ENCODE measurements at places on chromosomes 12 and 14.

GRCh38 chr14:55482936-55483605 is 42.7 kb upstream of the TBPL2 start:
- DNase-seq = no peak

DNA sequence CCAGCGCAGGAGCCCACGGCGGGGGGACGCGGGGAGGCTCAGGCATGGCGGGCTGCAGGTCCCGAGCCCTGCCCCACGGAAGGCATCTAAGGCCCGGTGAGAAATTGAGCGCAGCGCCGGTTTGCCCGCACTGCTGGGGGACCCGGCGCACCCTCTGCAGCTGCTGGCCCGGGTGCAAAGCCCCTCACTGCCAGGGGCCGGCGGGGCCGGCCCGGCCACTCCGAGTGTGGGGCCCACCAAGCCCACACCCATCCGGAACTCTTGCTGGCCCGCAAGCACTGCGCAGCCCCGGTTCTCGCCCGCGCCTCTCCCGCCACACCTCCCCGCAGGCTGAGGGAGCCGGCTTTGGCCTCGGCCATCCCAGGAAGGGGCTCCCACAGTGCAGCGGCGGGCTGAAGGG is 8.5 kb upstream of the TSPAN8 start:
- DNase-seq = no peak

- no peak for DNase-seq
Observed at GRCh38 chr12:25252946-25253345, 2.2 kb upstream of the KRAS start.

GRCh38 chr12:124125203-124125871 is 152.3 kb downstream of the ZNF664 start:
- DNase-seq = no peak

DNA sequence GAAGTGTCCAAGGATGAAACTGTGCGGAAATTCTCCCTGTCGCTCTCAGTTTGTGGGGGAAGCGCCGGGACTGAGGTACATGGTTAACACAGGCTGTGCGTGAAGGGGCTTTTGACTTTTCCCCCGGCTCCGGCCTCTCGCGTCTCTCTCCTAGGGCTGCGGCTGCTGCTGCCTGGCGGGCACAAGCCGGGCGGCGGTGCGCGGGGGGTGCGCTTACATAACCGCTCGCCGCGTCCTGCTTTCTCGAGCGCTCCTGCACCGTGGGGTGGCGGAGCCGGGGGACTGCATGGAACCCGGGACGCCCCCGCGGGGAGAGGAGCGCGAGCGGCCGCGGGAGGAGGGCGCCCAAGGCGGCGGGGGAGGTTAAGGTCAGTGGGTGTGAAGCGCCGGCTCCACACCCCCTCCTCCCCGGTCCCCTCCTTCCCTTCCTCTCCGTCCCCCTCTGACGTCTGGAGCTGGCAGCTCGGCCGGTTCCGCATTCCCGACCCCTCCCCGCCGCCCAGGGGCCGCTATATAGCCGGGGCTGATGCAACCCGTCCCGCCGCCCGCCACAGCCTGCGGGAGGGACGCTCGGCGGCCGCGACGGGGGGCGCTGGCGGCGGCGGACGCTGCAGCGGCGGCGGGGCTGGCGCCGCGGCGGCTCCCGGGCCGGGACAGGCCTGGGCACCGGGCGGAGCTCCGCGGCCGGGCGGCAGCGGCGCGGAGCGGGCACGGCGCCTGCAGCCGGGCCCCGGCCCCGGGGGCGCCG is at the start of gene JDP2:
Gene JDP2 (plus strand): TSS at position 541 of the 748 bp plus-strand sequence. CDS start 9,899 bp downstream, outside the sequence.
- DNase-seq = peak; percentile 33

DNA sequence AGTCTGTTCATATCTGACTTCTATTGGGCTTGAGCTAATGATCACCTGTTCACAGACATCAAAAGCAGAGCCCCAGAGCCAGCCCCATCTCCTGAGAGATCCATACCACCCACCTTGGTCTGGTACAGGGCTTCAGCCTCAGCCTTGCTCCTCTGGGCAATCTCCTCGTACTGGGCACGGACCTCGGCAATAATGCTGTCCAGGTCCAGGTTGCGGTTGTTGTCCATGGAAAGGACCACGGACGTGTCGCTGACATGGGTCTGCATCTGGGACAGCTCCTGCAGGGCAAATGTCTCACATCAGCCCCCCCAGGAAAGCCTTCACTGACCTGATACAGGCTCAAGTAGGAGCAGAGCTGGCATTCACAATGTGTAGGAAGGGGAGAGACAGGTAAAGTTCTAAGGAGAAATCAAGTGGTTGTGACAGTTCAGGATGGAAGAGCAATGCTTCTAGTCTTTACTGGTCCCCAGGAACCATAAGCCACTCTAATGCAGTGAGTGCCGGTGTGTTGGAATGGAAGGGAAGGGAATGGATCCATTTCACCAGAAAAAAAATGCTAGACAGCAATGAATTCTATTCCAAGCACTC is 5.2 kb downstream of the KRT4 start:
- DNase-seq = no peak

DNA sequence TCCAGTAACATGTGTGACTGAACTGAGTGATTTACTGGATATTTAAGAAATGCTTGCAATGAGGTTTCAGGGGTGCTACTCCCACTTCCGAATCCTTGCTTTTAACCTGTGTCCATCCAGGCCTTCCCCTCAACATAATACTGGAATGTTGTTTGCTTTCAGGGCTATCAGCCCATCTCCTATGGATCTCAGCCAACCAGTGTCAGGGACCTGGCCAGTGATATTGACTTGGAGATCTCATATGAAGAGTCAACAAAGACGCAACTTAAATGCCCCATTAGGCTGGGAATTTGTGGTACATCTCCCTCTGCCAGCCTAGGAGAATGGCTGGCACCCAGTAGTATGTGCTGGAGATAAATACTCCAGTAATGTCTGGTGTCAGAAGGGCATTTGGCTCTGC is 889 bp upstream of the IFT43 start:
- DNase-seq = no peak

DNA sequence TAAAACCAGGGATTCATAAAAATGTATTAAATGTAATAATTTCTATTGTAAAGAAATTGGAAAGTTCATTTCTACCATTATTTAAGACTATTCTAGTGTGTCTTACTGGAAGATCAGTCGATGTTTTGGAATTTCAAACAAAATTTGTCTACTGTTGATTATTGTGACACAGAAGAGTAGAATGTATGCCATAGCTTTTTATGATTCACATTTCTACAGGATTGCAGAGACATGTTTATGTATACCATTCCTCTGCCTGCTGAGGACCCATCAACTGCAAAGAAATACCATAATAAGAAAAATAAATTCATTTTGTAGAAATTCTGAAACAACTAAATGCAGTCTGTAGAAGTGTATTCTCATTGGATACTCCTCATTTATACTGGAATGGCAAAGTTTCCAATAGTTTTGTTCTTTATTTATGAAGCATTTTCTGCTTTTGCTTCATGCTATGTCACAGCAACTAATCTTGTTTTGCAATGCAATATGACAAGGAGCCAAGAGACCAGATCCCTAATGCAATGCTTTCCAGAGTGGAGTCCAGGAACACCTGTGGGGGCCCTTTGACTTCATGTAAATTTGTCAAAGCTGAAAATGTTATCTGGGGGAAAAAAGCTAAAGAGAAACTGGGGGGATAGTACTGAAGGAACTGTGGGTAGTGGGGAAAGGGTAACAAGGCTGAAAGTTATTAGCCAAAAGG is 172.9 kb upstream of the LRIG3 start:
- DNase-seq = no peak

DNA sequence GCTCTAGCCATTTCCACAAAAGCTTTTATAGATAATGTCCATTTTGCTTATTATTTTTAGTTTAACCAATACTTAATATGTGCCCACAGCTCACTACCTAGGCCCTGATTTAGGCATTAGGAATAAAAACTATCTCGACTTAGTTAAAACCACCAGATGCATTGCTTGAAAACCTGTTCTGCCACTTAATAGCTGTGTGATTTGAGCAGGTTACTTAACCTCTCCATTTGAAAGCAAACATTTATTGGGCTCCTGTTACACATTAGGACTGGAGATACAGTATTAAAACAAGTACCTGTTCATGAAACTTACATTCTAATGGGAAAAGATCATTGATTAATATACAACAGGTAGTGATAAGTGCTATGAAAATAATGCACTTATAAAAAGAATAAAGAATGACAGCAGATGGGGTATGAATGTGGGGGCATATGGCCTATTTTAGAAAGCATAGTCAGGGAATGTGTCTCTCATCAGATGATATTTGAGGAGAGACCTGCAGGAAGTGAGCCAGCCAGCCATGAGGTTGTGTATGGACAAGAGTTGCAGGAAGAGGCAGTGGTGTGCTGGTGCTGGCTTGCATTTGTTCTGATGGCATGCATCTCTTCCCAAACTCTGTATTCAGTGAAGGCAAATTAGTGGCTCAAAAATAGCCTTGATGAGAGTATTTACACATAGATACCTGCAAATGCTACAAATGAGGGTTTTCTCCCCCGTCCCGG is 34.3 kb downstream of the NOPCHAP1 start:
- no peak for DNase-seq

- DNase-seq = no peak
Observed at GRCh38 chr12:6225630-6226001, 25.4 kb downstream of the CD9 start.

GRCh38 chr12:42571327-42572009 is 18.1 kb downstream of the PRICKLE1 start:
- DNase-seq = no peak

GRCh38 chr12:92471551-92471950 is 231.2 kb upstream of the PLEKHG7 start:
- no peak for DNase-seq

DNA sequence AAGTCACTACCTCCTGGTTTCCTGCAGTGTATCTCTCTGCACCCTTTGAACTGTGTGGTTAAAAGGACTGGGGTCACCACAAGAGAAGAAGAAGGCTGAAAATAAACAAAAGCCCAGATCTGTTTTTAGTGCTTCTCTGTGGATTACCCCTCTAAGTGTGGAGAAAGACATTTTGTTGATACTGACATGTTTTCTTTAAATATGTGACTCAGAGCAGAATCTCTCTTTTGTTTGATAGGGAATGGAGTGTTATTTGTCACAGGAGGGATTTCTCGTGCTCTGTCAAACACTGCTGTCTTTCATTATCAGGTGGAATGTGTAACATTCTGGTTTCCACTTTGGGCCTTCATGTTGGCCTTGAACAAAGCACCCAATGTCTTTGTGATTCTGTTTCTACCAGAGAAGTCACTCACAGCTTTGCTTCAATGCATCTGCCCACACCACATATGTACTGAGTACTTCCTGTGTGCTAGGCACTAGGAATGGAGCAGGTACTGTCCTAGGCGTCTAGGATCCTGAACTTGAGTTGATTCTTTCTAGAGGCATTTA is 82.1 kb downstream of the PLXNC1 start:
- DNase-seq = no peak

DNA sequence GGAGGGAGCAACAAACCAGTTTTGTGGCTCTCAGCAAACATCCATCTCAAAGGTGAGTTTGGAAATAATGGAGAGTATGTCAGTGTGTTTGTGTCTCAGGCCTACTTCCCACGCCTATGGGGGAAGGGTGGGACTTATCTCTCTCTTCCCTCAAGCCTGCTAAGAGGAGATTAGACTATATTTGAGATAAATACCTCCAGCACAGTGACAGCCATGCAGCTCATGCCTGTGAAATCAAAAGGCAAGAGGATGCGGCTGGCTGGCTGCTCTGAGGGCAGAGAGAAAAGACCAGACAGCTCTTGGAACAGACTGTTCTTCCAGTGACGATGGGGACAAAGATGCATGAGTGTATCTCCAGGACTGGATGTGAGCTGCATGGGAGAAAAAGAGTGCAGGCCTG is 14.7 kb upstream of the POC1B start:
- no peak for DNase-seq

GRCh38 chr14:39472078-39472477 is 39.8 kb upstream of the FBXO33 start:
- DNase-seq = no peak

DNA sequence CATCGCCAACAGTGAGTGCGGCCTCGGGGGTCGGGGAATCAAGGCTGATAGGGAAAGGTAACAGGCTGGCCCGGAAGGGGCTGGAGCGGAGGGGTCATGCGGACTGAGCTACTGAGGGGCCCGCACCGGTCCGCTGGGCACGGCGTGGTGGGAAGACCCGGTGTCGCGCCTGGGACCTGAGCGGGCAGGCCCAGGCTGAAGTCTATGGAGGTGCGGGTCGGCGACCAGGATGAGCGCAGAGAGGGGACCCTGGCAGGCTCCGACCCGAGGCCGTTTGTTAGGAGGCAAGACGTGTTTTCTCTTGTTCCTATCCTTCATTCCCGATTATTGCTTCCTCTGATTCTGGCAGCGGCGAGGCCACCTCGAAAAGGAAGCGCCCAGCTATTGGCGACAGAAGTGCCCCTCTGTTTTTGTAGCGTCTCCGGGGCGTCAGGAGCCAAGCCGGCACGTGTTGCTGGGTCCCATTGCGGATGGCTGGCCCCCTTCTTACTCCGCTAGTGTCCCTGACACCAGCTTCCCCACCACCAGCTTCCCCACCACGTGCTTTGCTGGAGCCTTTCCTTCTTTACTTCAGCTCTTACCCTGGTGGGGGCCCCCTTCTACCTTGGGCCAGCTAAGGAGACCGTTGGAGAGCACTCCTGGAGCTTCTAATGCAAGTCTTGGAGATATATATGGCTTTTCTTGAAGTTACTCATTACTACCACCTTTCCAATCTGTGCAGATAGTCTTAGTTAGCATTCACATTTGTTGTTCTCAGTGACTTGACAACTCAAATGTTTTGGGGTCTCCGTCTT is 653 bp downstream of the PA2G4 start:
- DNase-seq = peak; percentile 35

Data from stimulated activated CD4-positive, alpha-beta T cell treated with anti-CD3 and anti-CD28 coated beads, Interleukin-12 subunit alpha, Interleukin-12 subunit beta, amount 100 ng/mL, for 4 hours (primary cell).